ENCODE measurements at places on chromosomes 7 and 10.

DNA sequence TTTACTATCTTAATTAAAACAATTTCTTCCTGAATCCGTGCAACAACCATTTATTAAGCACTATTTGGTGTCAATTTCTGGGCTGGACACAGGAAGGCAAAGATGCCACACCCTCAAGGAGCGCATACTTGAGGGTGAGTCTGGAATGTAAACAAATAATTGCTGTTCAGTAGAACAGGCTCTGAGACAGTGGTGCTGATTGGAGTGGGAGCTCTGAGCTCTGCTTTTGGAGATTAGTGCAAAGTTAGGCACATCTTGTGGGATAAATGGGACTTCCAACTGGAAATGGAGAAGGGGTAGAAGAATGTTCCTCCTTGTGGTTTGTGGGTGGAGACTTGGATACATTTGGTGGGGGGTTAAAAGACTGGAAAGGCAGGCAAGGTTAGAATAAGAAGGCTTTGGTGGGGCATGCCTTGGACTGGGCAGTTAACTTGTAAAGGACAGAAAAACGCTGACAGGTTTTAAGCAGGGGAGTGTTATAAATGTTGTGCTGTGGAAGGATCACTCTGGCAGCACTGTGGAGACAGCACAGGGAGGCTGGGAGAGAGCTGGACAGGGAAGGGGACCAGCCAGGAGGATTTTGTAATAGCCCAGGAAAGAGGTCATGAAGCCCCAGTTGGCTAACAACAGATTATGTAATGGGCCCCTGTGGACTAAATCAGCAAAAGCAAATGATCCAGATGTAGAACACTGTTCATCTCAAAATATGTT lies 80.7 kb downstream of the ZNF365 start:
- no peak for DNase-seq

DNA sequence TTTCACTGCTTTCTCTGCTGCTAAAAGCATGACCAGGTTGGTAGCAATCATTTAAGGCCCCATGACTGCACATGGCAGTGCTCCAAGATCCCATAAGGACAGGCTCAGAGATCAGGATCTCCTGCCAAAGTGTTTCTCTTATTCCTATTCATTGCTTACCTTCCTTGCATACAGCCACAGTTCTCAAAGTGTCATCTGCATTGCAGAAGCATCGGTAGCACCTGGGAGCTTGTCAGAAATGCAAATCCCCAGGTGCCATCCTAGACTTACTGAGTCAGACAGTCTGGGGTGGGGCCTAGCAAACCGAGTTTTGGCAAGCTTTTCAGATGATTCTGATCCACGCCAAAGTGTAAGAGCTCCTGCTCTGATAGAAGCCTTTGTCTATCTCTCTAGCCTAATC lies 489.0 kb upstream of the AUTS2 start:
- no peak for DNase-seq

- no peak for DNase-seq
These were observed 1077.1 kb downstream of the TYW1 start for GRCh38 chr7:68073701-68074100.

GRCh38 chr7:123666492-123666891 lies 10.8 kb downstream of the LMOD2 start:
- DNase-seq: no peak

DNA sequence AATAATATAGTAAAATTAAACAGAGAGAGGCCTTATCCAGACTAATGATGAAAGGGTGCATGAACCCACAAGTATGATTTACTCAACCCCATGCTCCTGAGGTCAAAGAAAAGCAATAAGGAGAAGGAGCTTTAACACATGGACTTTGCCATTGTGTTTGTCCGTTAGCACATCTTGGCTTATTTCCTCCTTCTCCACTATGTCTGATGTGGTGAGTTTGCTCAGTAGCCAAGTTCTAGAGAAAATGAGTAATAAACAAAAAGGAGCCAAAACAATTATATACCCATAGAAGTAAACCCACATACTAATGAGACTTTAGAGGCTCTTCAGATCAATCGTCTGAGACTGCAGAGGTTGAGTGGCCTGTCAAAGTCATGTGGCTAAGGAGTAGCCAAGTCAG lies 26.1 kb upstream of the ADD3 start:
- DNase-seq: no peak

DNA sequence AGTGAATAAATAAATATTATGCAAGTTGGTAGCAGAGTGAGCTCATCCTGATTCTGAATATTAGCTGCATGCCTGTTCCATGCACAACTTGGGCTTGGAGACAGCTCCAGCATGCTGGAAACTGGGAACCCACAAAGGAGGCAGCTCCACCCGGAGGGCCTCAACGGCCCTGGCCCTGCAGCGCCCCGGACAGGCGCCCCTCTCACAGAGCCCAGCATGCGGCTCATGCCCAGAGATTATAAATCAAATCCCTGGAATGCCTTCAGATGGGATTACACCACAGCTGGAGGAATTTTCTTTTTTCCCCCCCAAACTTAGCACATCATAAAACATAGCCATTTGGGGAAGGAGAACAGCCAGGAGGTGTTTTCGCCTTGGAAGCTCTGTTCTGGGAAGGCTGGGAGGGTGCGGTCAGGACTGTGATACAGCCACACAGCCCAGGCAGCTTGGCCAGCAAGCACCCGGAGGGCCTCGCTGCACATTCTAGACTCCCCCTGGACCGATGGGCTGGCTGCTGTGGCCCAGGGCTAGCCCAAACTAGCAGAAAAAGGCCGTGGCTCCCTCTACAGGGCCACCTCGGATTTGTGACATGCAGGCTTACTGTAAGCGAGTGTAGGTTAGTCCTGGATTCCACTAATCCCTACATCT lies 102.4 kb downstream of the PTPN20 start:
- no peak for DNase-seq

GRCh38 chr10:68251151-68251550 lies 19.2 kb upstream of the ATOH7 start:
- DNase-seq: no peak

DNA sequence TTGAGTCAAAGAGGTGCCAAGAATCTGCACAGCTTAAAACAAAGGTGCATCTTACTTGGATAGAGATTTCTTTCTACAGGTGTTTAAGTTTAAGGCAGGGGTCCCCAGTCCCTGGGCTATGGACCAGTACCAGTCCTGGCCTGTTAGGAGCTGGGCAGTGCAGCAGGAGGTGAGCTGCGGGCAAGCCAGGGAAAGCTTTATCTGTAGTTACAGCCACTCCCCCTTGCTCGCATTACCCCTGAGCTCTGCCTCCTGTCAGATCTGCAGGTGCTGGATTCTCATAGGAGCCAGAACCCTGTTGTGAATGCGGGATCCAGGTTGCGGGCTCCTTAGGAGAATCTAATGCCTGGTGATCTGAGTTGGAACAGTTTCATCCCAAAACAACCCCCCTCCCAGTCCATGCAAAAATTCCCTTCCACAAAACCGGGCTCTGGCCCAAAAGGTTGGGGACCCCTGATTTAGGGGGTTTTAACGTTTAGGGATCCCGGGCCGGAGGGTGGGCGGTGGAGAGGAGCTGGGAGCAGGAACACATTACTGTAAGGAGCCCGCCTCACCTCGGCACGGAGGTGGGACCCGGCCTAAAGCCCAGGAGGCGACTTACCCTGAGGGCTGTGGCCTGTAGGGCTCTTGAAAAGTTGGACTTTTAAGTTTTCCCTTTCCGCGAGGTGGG lies 60.2 kb downstream of the ZNF467 start:
- DNase-seq: no peak

DNA sequence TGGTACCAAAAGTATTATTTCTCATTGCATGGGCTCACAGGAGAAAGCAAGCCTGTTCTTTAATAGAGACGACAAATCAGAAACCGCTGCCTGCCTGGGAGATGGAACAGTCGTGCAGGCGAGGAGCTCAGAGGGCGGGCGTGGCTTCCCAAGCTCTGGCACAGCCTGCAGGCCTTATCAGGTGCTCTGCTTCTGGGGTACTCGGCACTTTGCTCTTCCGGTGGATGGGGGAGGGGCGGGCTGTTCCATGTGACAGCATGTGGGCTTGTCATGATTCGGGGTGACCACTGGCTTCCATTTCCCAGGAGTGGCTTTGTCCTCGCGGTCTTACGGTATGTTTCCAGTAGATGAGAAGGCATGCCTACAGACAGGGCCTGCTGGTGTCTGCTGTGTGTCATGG lies 228.6 kb downstream of the MGMT start:
- no peak for DNase-seq

- no peak for DNase-seq
These were observed 460.3 kb downstream of the SUGCT start for GRCh38 chr7:40595129-40595528.

DNA sequence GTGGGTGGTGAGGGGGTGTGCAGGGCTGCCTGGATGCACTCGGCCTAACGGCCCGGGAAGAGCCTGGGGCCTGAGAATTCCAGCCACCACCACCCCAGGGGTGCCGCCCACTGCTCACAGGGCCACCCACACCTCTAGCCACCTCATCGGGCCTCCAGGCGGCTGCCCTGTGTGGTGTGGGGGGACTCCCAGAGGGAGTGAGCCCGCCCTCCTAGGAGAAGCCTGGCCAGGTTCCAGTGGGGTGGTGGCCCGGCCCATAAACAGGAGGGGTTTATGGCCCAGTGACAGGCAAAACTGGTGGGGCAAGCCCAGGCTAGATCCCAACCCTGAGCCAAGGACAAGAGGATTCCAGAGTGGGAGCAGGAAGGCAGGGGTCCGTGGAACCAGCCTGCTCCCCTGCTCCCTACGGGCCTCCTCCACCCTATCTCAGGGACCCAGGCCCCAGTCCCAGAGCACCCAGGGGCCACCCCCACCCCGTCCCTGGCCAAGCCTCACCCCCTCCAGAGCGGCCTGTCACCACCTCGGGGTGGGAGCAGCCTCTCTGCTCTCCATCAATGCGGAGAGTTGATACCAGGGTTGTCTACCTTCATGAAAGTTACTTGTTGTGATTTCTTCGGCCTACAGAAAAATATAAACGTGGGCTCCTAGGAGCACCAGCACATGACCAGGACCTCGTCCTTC lies 20.2 kb upstream of the PDGFA start:
- no peak for DNase-seq

DNA sequence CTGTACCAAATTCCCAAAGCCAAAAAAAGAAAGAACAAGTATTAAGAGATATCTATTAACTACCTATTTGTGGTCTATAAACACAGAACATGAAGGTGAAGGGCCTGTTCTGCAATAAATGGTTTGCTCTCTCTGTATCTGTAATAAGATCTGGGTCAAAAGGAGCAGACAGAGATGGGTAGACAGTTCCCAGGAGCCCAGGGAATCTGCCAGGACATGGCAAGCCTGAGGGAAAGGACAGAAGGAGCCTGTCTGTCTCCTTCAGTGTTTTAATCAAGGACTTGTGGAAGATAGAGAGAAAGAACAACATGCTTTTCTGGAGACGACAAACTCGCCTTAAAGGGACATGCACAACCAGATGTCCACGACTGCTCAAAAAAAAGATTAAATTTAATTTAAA lies 165.7 kb downstream of the ELMO1 start:
- no peak for DNase-seq

DNA sequence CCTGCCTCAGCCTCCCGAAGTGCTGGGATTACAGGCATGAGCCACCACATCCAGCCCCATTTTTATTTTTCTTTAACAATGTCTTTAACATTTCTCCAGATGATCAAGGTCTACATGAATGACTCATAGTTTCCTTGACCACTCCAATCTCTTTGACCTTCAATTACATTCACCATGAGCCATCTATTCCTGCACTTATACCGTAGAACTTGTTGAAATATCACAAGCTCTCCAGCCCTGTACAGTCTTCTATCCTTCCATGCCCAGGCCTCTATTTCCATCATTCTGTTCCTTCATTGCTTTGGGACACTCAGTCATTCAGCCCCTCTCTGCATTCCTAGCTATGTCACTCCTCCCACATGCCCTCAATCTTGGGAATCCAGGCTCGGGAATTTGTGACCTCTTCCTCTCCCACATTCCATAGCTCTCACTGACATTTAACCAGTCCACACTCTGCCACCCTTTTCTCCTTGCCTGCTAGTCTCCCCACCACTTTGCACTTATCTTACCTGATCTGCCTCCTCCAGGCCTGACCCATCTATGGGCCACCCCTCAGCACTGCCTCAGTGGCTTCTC lies 151.8 kb upstream of the STK17A start:
- no peak for DNase-seq

DNA sequence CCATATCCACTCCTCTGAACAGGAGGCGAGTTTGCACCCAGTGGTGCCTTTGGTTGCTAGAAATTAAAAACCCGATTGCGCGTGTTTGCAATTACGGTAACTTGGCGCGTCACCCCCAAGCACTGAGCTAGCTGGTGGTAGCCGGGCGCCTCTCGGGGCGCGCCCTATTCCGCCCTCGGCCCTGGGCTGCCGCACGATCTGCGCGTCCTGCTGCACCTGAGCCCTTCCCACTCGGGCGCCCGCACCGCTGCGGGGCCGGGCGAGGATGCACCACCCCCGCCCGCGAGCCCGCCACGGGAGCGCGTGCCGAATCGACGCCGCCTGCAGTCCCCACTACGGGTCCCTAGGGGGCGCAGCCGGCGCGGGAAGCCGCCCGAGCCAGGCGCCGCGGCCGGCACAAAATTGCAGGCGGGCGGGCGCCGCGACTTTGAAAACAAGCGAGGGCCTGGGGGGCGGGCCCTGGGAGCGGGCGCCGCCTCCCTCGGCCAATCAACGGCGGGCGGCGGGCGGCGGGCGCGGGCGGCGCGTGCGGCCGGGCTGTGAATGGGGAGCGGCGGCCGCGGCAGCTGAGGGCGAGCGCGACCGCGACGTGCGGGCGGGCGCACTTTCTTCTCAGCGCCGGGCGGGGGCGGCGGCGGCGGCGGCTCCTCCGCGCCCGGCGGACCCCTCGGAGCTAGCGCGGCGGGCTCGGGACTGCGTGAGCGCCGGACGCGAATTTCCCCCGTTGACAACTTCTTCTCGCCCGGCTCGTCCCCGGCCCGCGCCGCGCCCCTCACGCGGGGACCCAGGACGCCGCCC lies at the start of gene SDK1:
SDK1 (plus strand) TSS at position 602 of the 798 bp plus-strand sequence. CDS start 335 bp downstream, outside the sequence.
- peak; percentile 88 for DNase-seq

GRCh38 chr7:35536396-35536826 lies 158.5 kb downstream of the HERPUD2 start:
- DNase-seq: no peak

DNA sequence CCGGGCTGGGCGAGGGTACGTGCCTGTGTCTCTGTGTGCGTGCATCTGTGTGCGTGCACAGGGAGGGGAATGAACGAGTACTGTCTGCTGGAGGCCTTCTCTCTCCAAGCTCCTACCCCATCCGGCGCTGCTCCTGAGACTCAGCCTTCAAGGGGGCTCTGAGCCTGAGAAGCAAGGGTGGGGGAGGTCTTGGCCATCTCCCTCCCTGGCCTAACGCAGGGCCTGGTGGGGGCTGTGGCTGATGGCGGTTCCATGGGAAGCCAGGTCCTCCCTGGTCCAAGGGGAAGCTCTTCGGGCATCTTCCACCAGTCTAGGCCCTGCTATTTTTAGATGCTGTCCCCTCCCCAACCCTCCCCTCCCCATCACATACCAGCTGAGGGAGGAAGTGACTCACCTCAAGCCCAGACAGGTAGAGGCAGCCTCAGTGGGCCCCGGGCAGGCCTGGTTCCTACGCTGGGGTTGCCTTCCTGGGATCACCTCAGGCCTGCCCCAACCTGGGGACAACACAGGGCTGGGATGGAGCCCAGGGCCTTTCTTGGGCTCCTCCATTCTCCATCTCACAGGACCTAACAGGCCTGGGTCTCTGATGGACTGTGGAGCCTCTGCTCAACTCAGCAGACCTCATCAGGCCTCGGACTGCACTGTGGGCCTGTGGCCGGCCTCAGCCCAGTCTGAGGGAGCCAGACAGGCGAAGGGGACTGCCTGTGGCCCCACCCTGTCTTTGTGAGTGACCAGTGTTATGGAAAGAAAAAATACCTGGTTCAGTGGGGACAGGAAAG lies 32.2 kb downstream of the DNAJB12 start:
- no peak for DNase-seq

All from stimulated activated CD4-positive, alpha-beta T cell treated with anti-CD3 and anti-CD28 coated beads, Interleukin-1b, Interleukin-23, amount 100 ng/mL, for 24 hours (primary cell).